ENCODE measurements at places on chromosomes 11 and 22. TPM values are rescaled to one million over a fixed set of nuclear protein-coding genes. Genes with fewer than 3 reads are reported as not detected.

Gene JAM3
- total RNA-seq, result 46.0 TPM

Gene CD6
- total RNA-seq, result not detected

Gene DRD2
- 0.31 TPM for total RNA-seq

Gene KCNQ1
- not detected for total RNA-seq

Gene OR8B4
- total RNA-seq, result not detected

Gene MACROD1
- 13.5 TPM for total RNA-seq

Gene MS4A15
- not detected for total RNA-seq

Gene KDM4D
- 0.94 TPM for total RNA-seq

Gene DGAT2
- total RNA-seq, result 2.8 TPM

Gene MIAT
- total RNA-seq, result 490 TPM

Gene CSNK2A3
- total RNA-seq, result 5.6 TPM

Gene FJX1
- 69.2 TPM for total RNA-seq

Gene RAC2
- total RNA-seq, result not detected

Gene TCP11L1
- total RNA-seq, result 73.2 TPM

Gene C22orf15
- not detected for total RNA-seq

Gene C11orf97
- not detected for total RNA-seq

Gene RDX
- 77.0 TPM for total RNA-seq

Gene NFAM1
- 0.94 TPM for total RNA-seq

Gene C22orf42
- not detected for total RNA-seq

Gene SLC15A3
- 1.9 TPM for total RNA-seq

Gene SEC14L6
- 0.31 TPM for total RNA-seq

Gene DRD4
- 0.31 TPM for total RNA-seq

Gene BMAL1
- 32.2 TPM for total RNA-seq

Gene OR51B5
- total RNA-seq, result 3.1 TPM

Gene MAP6
- total RNA-seq, result 137 TPM

Gene OR52I1
- not detected for total RNA-seq

Gene KRTAP5-7
- not detected for total RNA-seq

Gene ACRV1
- total RNA-seq, result 0.31 TPM

Gene HBG2
- total RNA-seq, result 464 TPM

Gene MRGPRE
- not detected for total RNA-seq

Gene GPR83
- total RNA-seq, result 0.63 TPM

Gene TMPRSS4
- not detected for total RNA-seq

Gene OR5M11
- total RNA-seq, result not detected
